NCI-H187 treated with DMSO at 0.1 percent for 48 hours (cell line): ENCODE measurements at places on chromosomes 2 and 18.

DNA sequence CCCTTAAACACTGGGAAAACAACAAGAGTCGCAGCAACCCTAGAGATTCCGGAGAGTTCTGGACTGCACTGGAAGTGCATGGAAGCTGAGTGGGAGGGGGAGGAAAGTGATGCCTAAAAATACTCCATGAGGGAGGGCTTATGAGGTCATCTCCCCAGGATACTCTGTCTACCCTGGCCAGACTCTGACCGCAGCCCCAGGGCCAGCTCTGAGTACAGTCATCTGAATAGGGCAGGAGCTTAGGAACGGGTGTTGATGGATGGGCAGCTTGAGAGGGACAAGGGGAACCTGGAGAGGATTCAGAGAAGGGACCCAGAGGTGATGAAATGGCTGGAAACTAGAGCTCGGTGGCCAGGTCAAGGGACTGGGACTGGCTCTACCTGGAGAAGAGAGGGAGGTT is 79.3 kb upstream of the IGFBP5 start:
- no peak for DNase-seq

DNA sequence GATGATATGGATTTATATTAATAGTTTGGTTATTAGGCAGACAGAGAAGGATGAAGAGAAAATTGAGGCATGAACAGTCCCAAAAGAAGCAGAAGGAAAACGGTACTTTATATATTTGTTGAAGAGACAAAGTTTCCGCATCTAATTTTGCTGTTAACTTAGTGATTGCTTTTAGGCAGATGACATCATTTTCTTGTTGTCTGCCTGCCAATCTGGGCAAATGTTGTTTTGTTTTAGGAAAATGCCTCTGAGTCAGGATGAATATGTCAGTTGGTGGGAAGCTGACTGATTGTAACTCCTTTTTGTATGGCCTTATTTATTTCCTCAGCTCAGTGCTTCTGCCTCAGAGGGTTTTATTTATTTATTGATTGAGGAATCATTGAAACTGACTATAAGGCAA is 52.5 kb upstream of the CAVIN2 start:
- no peak for DNase-seq

DNA sequence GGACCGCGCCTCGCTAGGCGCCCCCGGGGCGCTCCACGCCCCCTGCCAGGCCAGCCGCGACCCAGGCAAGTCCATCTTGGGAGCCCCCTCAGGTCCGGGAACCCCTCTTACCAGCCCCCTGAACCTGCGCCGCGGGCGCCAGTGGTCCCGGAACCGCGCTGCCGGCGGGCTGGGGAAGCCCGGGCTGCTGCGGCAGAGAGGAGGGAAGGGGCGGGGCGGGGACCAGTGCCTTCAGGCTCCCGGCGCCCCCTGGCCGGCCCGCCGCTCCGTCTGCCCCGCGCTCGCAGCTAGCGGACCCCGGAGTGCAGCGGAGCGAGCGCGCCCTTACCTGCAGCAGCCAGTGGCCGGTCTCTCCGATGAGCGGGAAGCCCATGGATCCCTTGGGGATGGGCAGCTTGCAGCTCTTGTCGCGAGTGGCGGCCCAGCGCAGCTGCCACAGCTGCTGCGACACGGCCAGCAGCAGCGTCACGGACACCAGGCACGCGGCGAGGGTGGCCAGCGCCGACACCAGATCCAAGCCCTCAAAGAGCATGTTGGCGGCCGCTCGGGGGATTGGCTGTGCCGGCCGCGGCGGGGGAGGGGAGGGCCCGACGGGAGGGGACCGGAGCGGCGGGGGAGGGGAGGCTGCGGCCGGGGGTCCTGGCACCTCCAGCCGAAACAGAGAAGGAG is at the start of gene CYP26B1:
Gene CYP26B1 (minus strand): TSS at position 560 of the 669 bp plus-strand sequence. CDS start 28 bp downstream, at position 532.
- no peak for DNase-seq

- DNase-seq: no peak
Measured at GRCh38 chr2:200863782-200864175, 679 bp downstream of the CLK1 start.

DNA sequence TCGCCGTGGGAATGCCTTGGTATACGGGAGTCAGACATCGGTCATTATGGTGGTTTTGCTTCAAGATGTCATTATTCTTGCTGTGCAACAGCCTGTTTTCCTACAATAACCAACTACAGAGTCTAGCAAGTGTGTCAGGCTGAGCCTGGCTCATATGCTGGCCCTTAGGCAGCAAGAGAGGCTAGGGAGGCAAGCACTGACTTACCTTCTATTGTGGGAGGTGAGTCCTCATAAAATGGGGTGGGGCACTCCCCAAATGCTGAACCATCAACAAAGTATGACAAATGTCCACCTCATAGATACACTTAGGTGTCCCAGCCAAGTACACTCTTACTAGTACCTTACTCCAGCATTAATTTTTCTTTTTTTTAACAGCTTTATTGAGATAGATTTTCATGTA is 77.0 kb upstream of the ATL2 start:
- no peak for DNase-seq

DNA sequence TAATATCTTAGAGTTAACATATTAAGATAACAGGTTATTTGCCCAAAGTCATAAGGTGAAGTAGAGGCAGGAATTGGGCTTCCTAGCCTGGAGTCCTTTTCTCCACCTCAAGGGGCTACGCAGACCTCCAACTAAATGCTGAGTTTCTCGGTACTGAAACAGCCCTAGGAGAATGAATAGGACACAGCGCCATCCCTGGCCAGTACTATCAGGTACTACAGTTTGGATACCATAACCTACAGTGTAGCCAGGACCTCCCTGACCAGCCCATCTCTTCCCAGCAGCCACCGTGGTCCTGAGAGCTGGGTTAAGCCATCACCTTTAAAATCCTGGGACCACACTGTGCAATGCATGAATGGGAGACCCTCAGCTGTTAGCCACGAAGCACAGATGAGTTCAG is 15.7 kb downstream of the CASP8 start:
- DNase-seq: no peak

GRCh38 chr2:158191076-158191895 is 89.6 kb downstream of the UPP2 start:
- no peak for DNase-seq

DNA sequence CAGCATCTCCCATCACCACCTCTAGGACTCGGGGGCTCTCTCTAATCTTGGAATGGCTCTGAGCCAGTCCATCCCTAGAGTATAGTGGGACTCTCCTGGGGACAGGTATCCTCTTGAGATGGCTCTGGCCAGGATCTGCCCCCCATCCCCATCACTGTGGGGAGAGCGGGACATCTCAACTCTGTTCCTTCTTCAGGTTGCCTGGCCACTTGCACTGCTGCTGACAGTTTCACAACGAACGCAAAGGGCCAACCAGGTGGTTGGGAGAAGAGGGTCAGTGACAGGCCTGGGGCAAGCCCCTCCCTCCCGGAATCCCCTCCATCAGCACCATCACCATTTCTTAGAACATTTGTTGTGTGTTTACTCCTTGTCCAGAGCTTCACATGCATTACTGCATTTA is 62.6 kb downstream of the CIB4 start:
- no peak for DNase-seq

GRCh38 chr2:220040346-220040745 is 412.9 kb downstream of the SLC4A3 start:
- no peak for DNase-seq

DNA sequence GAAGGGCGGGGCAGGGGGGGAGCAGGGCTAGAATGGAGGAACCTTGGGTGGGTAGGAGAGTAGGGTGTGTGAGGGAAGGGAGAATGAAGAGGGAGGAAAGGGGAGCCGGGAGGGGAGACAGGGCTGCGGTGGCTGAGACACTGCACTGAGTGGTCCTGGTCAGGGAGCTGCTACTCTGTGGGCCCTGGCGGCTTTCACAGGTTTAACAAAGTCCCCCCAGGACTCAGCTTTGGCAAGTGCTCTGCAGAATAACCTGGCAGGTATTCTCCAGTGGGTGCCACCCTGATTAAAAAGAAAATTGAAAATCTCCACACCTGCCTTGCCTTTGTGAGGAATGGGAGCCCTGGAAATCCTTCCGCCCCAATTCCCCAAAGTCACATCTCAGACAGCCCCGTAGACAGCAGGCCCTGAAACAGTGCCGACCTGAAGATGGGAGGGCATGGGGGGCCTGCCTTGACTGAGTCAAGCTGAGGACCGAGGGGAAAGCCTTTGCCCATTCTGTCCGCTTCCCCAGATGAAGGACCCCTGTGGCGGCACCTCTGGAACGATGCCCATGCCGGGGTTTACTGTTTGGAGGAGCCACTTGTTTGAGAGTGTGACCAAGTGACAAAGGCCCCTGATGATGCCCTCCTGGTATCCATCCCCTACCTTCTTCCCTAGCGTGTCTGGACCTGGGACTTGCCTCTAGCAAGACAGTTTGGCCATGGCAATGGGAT is 43.6 kb upstream of the OTOS start:
- no peak for DNase-seq

DNA sequence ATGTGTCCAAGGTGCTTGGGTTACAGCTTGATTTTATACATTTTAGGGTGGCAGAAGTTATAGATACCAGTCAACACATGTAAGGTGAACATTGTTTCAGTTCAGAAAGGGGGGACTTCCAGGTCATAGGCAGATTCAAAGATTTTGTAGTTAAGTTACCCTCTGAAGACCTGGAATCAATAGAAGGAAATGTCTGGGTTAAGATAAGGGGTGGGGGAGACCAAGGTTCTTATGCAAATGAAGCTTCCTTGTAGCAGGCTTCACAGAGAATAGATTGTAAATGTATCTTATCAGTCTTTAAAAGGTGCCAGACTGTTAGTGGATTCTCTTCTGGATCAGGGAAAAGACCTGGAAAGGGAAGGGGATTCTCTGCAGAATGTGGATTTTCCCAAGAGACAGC is 42.4 kb downstream of the BMPR2 start:
- no peak for DNase-seq

- no peak for DNase-seq
Measured at GRCh38 chr2:9914384-9915065, 37.0 kb upstream of the GRHL1 start.

- DNase-seq: no peak
Measured at GRCh38 chr2:214750529-214750928, 59.0 kb downstream of the BARD1 start.

DNA sequence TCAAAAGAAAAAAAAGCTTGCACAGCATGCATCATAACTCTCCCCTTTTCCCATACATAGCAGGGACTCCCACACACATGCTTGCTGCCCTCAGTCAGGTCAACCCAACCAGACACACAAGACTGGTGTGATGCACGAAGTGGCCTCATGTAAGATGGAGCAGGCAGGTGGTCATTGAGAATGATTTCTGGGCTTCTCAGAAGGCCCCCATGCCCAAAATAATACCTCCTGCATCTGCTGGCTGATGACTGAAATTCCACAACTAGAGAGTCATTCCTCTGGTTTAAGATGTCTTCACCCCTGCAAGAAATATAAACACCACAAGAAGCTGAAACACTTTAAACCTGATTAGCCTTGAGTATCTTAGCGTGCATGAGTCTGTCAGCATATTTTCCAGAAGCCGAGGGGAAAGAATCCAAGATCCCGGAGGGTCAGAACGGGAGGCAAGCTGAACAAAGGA is 131.1 kb downstream of the AFF3 start:
- DNase-seq: no peak

GRCh38 chr2:10324095-10324832 is 21.6 kb downstream of the HPCAL1 start:
- no peak for DNase-seq

DNA sequence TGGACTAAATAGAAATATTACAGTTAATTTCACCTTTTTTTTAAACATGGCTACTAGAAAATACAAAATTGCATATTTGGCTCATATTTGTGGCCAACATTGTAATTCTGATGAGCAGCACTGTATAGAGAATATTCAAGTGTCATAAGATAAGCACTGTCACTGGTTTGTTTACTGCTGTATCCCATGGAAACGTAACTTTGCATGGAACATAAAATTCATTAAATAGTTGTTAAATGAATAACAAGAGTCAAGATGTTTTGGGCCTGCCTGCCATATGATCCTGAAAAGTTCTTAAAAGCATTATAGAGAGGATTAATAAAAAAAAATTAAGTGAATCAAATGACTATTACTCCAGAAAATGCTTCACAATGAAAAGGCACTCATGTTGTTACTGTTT is 763.7 kb upstream of the CRIM1 start:
- DNase-seq: no peak

DNA sequence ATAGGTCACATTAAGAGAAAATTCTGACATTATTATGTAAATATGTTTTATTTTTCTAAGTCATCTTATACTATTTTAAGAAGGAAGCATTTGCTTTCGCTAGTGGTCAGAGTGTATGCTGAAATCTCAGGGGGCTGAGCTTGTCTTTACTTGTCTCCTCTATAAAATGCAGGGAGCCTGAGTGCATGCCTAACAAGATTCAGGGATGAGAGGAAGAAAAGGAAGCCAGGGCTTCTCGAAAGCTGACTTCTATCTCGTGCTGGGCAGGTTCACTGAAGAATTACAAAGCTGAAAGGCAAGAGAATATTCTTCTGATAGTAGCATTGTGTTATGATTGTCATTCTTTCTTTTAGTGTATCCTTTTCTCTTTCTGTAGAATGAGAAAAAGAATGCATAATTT is 467.4 kb downstream of the SOX11 start:
- no peak for DNase-seq

DNA sequence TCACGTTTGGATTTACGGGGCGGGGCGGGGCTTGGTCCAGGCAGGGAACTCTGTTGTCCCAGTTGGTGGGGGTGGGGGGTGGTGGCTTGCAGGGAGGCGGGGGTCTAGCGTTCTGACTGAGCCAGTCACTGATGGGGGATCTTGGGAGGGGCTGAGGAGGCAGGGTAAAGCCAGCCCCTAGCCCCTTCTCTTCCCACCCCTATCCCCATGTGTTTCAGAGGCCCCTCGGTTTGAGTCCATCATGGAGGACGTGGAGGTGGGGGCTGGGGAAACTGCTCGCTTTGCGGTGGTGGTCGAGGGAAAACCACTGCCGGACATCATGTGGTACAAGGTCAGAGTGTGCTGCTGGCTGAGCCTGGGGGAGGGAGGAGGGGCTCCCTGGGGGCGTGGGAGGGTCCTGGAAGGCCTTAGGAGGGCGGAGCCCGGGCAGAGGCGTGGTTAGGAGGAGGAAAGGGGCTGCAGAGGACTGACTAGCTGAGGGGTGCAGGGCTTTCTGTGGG is 22.0 kb upstream of the GMPPA start:
- DNase-seq: no peak

DNA sequence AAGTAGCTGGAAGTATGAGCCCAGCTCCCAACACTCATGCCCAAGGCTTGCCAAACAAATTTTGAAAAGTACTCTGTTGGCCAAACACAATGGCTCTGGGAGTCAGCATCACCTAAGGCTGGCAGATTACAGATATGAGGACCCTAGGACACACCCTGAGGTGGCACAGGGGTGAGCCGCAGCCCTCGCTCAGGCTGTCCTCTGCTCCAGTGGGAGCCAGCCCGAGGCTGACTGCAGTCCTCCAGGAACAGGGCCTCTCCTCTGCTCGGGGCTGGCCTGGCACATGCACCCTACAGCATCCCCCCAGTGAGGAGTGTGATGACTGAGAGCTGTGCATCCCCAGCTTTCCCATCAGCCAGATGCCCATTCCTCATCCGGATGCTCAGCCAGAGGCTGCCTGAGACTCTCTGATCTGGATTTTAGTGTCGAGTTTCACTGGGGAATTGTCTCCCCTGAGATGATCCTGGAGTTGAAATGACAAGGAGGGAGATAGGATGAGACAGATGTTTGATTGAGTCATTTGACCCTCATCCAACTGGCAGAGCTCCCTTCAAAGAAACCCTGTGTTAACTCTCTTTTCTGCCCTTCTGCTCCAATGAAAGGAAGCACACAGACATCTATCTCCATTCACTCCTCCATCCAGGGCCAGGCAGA is 269.3 kb upstream of the NCKAP5 start:
- no peak for DNase-seq
